Upper lobe of right lung (tissue), 1 donor: ENCODE measurements at places on chromosomes 7 and 10. TPM values are rescaled to one million over a fixed set of nuclear protein-coding genes. Genes with fewer than 3 reads are reported as not detected.

NPY4R gene
- not detected for total RNA-seq

FAM13C gene
- total RNA-seq: 11.8 TPM

PTPRZ1 gene
- total RNA-seq: 3.6 TPM

ELFN1 gene
- total RNA-seq: 4.3 TPM

NRG3 gene
- 2.3 TPM for total RNA-seq

HK1 gene
- total RNA-seq: 84.0 TPM

PHKG1 gene
- total RNA-seq: 0.72 TPM

ZWINT gene
- 3.2 TPM for total RNA-seq

- DNase-seq: no peak
- no peaks in the 10 kb centered on the region for H3K27me3 ChIP-seq
- H3K4me3 ChIP-seq: no peak overlapping the region
- H3K4me1 ChIP-seq: no peaks in the 10 kb centered on the region
- H3K36me3 ChIP-seq: no peaks in the 10 kb centered on the region
Observed at GRCh38 chr10:44202952-44203351, 181.9 kb downstream of the CXCL12 start.

- H3K27ac ChIP-seq: no peak overlapping the region
- H3K4me3 ChIP-seq: no peak overlapping the region
- H3K36me3 ChIP-seq: no peaks in the 10 kb centered on the region
- H3K4me1 ChIP-seq: no peaks in the 10 kb centered on the region
- DNase-seq: no peak
Observed at GRCh38 chr7:22001345-22002004, 55.8 kb upstream of the CDCA7L start.

GRCh38 chr7:65832281-65832680 is 40.6 kb upstream of the VKORC1L1 start:
- H3K36me3 ChIP-seq: no peaks in the 10 kb centered on the region
- no peak for DNase-seq
- no peaks in the 10 kb centered on the region for H3K27me3 ChIP-seq
- no peak overlapping the region for H3K4me3 ChIP-seq
- no peak overlapping the region for H3K27ac ChIP-seq
- no peaks in the 10 kb centered on the region for H3K4me1 ChIP-seq

- no peaks in the 10 kb centered on the region for H3K27me3 ChIP-seq
- peak; percentile 83 for DNase-seq
- H3K4me1 ChIP-seq: peaks cover 54% of the 10 kb centered on the region
- no peak overlapping the region for H3K4me3 ChIP-seq
- peak overlapping the region; percentile 85 for H3K27ac ChIP-seq
- H3K36me3 ChIP-seq: peaks cover 22% of the 10 kb centered on the region
Observed at GRCh38 chr10:93458821-93459257, 23.3 kb downstream of the MYOF start.

DNA sequence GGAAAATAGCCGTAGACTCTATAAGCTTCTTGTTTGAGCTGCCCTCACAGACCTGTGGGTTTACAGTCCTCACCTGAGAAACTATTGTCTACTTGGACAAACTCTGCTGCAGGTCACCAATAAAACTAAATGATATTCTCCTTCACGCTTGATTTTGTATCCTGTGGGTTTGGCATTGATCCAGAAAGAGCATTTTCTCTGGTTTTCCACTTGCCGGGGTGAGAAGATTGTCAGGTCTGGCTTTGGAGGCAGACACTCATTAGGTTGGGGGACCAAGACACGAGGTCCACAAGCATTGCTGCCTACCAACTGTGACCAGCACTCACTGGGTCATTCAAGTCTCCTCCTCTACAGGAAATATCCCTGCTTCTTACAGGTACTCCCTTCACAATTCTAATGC is 68.5 kb downstream of the CDC14C start:
- DNase-seq: no peak
- no peak overlapping the region for H3K4me3 ChIP-seq
- H3K27me3 ChIP-seq: no peaks in the 10 kb centered on the region
- no peak overlapping the region for H3K27ac ChIP-seq
- no peaks in the 10 kb centered on the region for H3K36me3 ChIP-seq

GRCh38 chr10:68221196-68221595 is 10.7 kb downstream of the ATOH7 start:
- no peak for DNase-seq
- no peaks in the 10 kb centered on the region for H3K4me1 ChIP-seq

- H3K27ac ChIP-seq: no peak overlapping the region
- no peaks in the 10 kb centered on the region for H3K4me1 ChIP-seq
- H3K27me3 ChIP-seq: no peaks in the 10 kb centered on the region
- no peak for DNase-seq
- no peaks in the 10 kb centered on the region for H3K36me3 ChIP-seq
- no peak overlapping the region for H3K4me3 ChIP-seq
Observed at GRCh38 chr10:90007226-90007625, 305.8 kb downstream of the KIF20B start.

GRCh38 chr10:23496727-23497126 is 57.9 kb downstream of the OTUD1 start:
- no peak overlapping the region for H3K4me3 ChIP-seq
- no peaks in the 10 kb centered on the region for H3K36me3 ChIP-seq
- DNase-seq: no peak
- H3K27ac ChIP-seq: no peak overlapping the region
- no peaks in the 10 kb centered on the region for H3K27me3 ChIP-seq

DNA sequence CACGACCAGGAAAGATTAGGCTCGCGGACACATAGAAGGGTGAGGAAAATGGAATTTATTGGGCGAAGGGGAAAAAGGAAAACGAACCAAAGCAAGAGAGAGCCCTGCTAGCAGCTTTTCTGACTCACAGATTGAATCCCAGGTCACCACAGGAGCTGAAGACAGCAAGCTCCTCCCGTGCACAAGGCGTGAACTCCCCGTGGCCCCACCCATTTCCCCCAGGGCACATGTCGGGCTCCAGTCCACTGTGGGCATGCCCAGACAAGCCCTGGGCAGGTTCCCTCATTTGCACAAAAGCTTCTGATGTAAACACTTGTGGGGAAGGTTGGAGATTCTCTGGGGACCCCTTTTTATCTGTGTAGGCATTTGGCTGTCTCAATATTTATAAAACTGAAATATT is 582.4 kb downstream of the SUGCT start:
- DNase-seq: no peak
- no peaks in the 10 kb centered on the region for H3K4me1 ChIP-seq
- no peaks in the 10 kb centered on the region for H3K27me3 ChIP-seq
- peak overlapping the region; percentile 2 for H3K4me3 ChIP-seq
- no peaks in the 10 kb centered on the region for H3K36me3 ChIP-seq

- H3K4me3 ChIP-seq: no peak overlapping the region
- H3K4me1 ChIP-seq: no peaks in the 10 kb centered on the region
- no peaks in the 10 kb centered on the region for H3K36me3 ChIP-seq
- no peaks in the 10 kb centered on the region for H3K27me3 ChIP-seq
- H3K27ac ChIP-seq: no peak overlapping the region
- DNase-seq: no peak
Observed at GRCh38 chr7:132878204-132878919, 203.5 kb downstream of the CHCHD3 start.

- no peak overlapping the region for H3K27ac ChIP-seq
- no peaks in the 10 kb centered on the region for H3K4me1 ChIP-seq
- H3K36me3 ChIP-seq: peaks cover 34% of the 10 kb centered on the region
- no peaks in the 10 kb centered on the region for H3K27me3 ChIP-seq
Observed at GRCh38 chr7:111911166-111911961, 294.8 kb downstream of the DOCK4 start.

DNA sequence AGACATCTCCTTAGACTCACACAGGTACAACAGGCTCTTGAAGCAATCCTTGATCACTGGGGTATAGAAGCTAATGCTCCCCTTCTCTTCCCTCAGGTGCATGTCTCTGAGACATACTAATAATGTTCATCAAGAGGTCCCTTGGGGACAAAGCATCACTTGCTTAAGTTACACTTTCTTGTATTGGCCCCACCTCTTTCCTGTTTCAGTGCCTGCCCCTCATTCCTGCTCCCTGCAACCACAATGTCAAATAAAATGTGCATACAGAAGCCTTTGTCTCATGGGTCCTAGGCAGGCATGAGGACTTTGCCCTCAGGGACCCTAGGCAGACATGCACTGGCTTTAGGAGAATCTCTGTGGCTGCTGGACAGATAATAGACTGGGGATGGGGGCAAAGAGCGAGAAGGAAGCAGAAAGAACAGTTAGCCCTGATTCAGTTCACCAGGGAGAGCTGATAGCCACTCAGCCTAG is 175.0 kb upstream of the NPY start:
- no peaks in the 10 kb centered on the region for H3K27me3 ChIP-seq
- no peaks in the 10 kb centered on the region for H3K36me3 ChIP-seq
- no peak for DNase-seq
- H3K27ac ChIP-seq: no peak overlapping the region
- no peak overlapping the region for H3K4me3 ChIP-seq
- no peaks in the 10 kb centered on the region for H3K4me1 ChIP-seq

DNA sequence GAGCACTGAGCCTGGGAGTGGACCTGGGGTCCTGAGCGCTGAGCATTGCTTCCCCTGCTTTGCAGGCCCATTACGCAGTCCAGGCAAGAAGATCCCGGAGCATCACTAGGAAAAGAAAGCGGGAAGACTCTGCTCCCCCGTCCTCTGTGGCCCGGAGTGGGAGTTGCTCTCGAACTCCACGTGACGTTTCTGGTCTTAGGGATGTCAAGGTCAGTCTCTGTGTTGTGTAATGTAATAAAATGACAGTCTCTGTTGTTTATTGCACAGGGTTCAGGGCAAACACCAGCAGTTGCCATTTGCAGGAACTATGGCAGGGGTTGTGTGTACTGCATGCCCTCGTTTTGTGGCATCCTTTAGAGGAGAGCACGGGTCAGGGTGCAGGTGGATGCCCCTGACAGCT is 10.0 kb downstream of the IDI2 start:
- no peak overlapping the region for H3K27ac ChIP-seq
- H3K36me3 ChIP-seq: peaks cover 86% of the 10 kb centered on the region
- H3K4me3 ChIP-seq: no peak overlapping the region
- no peaks in the 10 kb centered on the region for H3K27me3 ChIP-seq

DNA sequence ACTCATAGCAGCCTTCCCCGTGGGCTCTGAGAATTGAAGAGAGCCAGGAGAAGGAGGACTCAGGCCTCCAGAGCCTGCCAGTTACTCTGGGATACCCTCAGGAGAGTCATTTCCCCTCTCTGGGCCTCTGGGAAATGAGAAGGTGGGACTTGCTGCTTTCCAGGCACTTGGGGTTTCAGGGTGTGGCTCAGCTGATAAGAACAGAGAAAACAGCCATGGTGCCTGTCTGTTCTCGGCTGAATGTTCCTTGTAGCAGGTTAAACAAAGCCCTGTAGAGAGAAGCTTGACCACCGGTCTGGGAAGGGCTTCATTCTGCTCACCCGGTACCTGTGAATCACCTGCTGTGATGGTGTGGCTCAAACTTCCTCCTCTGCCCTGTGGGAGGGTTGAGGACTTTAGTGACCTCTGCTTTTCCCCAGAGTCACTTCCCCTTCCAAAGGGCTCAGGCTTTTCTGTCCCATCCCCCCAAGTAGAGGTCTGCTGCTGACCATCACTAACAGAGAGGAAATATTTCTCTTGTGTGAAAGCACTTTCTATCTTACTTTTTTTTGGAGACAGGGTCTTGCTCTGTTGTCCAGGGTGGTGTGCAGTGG is 212.4 kb upstream of the GALNT17 start:
- DNase-seq: no peak
- no peak overlapping the region for H3K4me3 ChIP-seq
- H3K27ac ChIP-seq: no peak overlapping the region
- no peaks in the 10 kb centered on the region for H3K27me3 ChIP-seq
- no peaks in the 10 kb centered on the region for H3K4me1 ChIP-seq
- no peaks in the 10 kb centered on the region for H3K36me3 ChIP-seq

DNA sequence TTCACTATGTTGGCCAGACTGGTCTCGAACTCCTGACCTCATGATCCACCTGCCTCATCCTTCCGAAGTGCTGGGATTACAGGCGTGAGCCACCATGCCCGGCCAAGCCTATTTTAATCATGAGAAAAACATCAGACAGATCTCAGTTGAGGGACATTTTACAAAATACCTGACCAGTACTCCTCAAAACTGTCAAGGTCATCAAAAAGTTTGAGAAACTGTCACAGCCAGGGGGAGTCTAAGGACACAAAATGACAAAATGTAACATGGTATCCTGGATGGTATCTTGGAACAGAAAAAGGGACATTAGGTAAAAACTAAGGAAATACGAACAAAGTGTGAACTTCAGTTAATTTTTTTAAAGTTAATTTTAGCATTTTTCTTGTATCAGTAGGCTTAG is 219.8 kb upstream of the PPP1R3A start:
- no peak overlapping the region for H3K27ac ChIP-seq
- H3K36me3 ChIP-seq: no peaks in the 10 kb centered on the region
- DNase-seq: no peak
- no peaks in the 10 kb centered on the region for H3K4me1 ChIP-seq
- no peaks in the 10 kb centered on the region for H3K27me3 ChIP-seq
- H3K4me3 ChIP-seq: no peak overlapping the region

GRCh38 chr10:124390471-124391187 is 28.1 kb downstream of the OAT start:
- H3K27me3 ChIP-seq: no peaks in the 10 kb centered on the region
- no peak for DNase-seq
- H3K4me3 ChIP-seq: no peak overlapping the region
- no peak overlapping the region for H3K27ac ChIP-seq

DNA sequence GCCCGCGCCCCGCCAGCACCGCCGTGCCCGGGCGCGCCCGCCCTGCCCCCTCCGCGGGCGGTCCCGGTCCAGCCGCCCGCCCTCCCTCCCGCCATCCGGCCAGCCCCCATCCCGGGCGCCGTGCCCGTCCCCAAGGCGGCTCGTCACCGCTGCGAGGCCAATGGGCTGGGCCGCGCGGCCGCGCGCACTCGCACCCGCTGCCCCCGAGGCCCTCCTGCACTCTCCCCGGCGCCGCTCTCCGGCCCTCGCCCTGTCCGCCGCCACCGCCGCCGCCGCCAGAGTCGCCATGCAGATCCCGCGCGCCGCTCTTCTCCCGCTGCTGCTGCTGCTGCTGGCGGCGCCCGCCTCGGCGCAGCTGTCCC is at the start of gene HTRA1:
HTRA1 (plus strand) TSS at position 187 of the 362 bp plus-strand sequence; CDS start at position 287, 100 bp downstream.
- H3K4me3 ChIP-seq: peak within 1 kb of the TSS; percentile 80
- no peaks in the 10 kb centered on the region for H3K27me3 ChIP-seq
- H3K27ac ChIP-seq: peak within 1 kb of the TSS; percentile 68
- no peaks in the 10 kb centered on the region for H3K36me3 ChIP-seq

- no peak overlapping the region for H3K4me3 ChIP-seq
- no peak for DNase-seq
- H3K36me3 ChIP-seq: peaks cover 3% of the 10 kb centered on the region
- no peaks in the 10 kb centered on the region for H3K27me3 ChIP-seq
- H3K27ac ChIP-seq: no peak overlapping the region
Observed at GRCh38 chr7:2567679-2568278, 9.0 kb downstream of the IQCE start.

GRCh38 chr7:136405931-136406777 is 429.0 kb upstream of the MTPN start:
- H3K27me3 ChIP-seq: peaks cover 7% of the 10 kb centered on the region
- DNase-seq: no peak
- H3K27ac ChIP-seq: no peak overlapping the region

DNA sequence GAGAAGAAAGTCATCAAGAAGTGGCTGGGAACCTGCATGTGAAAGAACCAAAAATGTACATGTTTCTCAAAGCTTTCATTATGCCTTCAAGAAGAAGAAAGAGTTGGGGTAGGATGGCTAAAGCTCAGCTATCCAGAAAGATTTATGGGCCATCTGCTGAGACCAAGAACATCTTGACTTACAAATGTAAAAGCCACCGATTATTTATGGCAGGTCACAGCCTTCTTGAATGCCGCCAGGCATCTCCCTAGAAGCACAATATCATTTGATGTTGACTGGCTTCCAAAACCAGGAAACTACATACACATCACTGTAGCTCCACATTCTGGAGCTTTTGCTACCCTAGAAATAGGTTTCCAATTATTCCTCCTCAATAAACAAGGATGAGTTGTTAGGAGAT is 254.2 kb upstream of the AOAH start:
- H3K27me3 ChIP-seq: no peaks in the 10 kb centered on the region
- no peak overlapping the region for H3K27ac ChIP-seq
- no peaks in the 10 kb centered on the region for H3K36me3 ChIP-seq
- H3K4me1 ChIP-seq: no peaks in the 10 kb centered on the region
